ENCODE measurements at places on chromosomes 7 and 10.

- no peak for DNase-seq
Observed at GRCh38 chr7:26406433-26406832, 114.8 kb downstream of the SNX10 start.

GRCh38 chr7:120353171-120353570 lies 80.2 kb downstream of the KCND2 start:
- DNase-seq, result no peak

GRCh38 chr7:20399521-20399920 lies 68.8 kb downstream of the ITGB8 start:
- DNase-seq, result no peak

- DNase-seq, result no peak
Observed at GRCh38 chr7:31814187-31814586, 127.2 kb downstream of the PPP1R17 start.

DNA sequence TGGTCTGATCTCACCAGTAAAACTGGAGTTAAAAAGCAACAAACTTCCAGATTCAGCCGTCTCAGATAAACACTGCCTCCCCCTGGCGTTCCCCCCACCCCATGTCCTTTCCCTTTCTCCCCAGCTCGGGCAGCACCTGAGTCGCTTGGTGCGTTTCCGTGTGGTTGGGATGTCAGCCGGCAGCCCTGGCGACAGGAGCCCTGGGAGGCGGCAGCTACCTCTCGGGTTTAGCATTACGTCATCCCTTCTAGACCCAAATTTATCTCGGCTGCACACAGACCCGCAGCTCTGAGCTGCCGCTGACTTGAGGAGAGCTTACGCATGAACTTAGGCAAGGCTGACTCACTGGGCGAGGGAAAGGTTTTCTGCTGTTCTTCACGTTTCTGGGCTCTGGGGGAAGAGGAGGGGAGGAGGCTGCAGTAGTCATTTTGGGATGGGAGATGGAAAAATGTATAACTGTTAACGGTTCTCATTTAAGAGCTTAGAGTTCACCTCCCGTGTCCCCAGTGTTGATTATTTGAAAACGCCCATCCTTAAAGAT lies 14.4 kb downstream of the MXI1 start:
- peak; percentile 84 for DNase-seq

DNA sequence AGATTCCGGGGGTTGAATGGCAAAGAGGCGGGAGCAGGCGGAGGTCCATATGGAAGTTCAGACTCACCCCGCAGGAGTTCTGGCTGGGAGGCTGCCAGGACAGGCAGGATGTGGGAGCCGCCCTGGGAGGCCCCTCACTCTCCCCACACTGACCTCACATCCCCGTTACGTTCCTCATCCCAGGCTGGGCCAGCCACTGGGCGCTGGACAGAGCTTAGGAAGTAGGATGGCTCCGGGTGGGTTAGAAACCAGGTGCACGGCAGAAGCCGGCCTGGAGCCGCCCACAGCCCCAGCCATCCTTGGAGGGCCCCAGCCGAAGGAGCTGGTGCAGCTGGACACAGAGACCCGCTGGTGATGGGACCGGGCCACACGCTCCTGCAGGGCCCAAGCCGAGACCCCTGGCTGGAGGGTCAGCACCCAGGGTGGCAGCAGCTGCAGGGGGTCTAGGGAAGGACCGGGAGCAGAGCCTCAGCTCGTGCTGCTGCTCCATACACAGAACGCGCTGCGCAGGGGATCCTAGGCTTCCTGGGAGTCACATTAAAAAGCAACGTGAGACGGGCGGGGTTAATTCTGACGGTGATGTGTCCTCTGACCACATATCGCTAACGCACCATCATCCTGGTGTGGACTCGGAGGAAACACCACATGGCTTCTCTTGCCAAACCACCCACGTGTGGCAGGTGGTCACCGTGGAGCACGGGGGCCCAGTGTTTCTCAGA lies 98.6 kb upstream of the DIP2C start:
- DNase-seq, result no peak

- DNase-seq, result no peak
Observed at GRCh38 chr10:107899075-107899474, 734.6 kb upstream of the SORCS1 start.

- DNase-seq, result no peak
Observed at GRCh38 chr7:4189131-4189570, 492.9 kb upstream of the FOXK1 start.

- no peak for DNase-seq
Observed at GRCh38 chr10:127228195-127228787, 31.9 kb upstream of the INSYN2A start.

- no peak for DNase-seq
Observed at GRCh38 chr10:86110156-86110786, 256.3 kb downstream of the GRID1 start.

GRCh38 chr7:36512616-36513015 lies 123.0 kb downstream of the ANLN start:
- no peak for DNase-seq

GRCh38 chr10:24707445-24707844 lies 16.2 kb downstream of the ARHGAP21 start:
- no peak for DNase-seq

DNA sequence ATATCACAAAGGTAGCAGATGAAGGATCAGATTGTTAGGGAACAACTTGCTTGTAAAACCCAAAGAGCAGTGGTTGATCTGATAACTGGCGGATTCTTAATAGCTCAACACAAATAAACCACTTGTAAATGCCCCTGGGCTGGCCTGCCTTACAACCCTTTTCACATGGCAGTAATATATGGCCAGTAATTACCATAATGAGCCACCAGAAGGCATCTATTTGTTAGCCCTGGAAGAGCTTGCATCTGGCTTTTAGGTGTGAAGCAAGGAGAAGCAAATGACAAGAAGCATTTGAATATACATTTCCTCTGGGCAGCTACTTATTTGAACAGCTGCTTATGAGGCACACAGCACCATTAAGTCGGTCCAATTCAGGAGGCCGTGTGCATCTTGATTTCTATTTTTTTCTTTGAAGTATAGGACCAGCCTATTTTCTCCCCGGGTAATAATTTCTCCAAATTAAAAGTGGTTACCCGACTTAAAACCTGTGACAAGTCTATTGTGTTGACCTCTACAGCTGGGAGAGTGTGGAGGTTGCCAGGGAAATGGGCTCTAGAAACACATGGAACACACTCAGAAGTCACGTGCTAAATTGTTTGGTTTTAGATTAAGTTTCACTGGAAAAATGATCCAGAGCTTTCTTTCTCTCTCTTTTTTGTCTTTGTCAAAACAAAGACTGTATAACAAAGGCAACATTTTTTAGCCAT lies 113.4 kb downstream of the SEM1 start:
- no peak for DNase-seq

GRCh38 chr7:140273417-140273816 lies 96.6 kb upstream of the KDM7A start:
- no peak for DNase-seq
